ENCODE measurements at places on chromosomes 2 and 18.

DNA sequence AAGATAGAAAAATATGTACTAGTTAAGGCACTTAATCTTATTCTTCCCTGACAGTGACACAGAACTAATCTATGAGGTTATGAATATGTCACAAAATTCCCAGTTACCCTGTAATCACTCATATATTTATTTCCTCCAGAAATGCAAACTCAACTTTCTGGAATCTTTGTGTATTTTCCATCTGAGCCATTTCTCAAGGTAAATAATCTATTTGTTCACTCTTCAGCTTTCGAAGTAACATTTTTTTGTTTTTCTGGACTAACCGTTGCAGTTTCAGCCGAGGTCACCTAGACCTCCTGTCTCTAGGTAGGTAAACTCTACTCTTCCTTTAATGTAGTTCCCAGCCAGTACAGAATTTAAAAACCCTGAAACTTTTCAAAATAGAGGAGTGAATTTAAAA is 250.9 kb downstream of the EXOC6B start:
- DNase-seq, result no peak

DNA sequence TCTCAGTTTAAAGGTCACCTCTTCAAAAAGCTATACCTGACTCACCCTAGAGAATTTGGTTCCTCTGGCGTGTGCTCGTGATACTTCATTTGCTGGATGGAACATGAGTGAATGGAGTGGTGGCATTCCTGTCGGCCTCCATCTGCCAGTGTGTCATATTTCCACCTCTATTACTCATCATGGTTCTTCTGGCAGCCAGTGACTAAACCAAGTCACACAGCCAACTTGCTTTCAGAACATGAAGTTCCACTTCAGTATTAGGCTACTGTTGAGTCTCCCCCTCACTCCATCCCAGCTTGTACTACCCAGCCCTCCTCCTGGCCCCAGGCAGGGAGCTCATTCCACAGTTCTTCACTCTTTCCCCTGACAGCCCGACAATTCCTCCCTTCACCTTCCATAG is 169.8 kb downstream of the MREG start:
- peak; percentile 6 for DNase-seq

DNA sequence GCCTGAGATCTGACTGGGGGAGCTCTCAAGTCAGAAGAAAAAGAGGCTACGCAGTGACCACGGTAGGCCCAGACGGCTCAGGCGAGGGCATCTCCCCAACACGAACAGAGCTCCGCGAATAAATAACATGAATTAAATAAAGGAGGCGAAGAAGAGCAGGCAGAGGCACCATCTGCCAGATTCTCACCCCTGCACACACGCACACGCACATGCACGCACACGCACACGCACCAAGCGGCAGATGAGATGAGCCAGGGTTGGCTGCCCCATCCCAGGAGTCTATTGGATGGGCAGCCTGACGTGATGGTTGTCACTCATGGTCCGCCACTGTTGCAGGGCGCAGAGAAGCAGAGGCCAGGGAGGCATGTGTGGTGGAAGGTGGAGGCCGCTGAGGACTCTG is 50.4 kb upstream of the ASXL2 start:
- DNase-seq, result no peak

DNA sequence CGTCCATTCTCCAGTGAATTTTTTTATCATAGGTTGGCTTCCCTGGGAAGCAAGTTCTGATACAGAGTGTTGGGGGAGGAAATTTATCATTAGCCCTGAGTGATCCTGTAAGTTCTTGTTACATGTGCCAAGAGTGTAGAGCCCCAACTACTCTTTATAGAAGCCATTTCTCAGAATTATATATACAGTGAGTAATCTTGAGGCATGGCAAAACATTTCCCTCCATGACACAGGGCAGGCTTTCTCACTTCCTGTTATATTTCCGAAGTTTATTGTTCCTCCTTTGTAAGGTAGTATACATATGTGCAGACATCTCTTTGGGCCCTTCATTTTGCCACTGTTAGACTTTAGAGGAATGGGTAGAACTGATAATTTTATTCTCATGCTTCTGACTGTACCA is 484.7 kb upstream of the NRXN1 start:
- no peak for DNase-seq

GRCh38 chr2:120599656-120600055 is 136.0 kb upstream of the GLI2 start:
- DNase-seq, result no peak

DNA sequence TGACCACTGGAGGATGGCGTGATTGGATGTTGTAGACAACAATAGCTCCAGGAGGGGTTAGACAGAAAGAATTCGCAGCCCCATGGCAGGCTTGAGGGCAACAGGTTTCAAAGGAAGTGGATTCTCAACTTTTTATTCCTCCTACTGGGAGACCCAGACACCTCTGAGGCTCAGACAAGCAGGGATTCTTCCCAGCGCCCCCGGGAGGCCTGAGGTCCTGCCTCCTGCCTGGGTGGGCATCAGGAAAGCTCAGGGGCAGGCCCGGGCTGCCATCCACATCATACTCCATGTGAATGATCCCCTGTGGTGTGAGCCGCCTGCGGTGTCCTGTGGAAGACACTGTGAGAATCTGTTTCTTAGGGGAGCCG is 203.5 kb downstream of the CYP26B1 start:
- DNase-seq, result no peak

DNA sequence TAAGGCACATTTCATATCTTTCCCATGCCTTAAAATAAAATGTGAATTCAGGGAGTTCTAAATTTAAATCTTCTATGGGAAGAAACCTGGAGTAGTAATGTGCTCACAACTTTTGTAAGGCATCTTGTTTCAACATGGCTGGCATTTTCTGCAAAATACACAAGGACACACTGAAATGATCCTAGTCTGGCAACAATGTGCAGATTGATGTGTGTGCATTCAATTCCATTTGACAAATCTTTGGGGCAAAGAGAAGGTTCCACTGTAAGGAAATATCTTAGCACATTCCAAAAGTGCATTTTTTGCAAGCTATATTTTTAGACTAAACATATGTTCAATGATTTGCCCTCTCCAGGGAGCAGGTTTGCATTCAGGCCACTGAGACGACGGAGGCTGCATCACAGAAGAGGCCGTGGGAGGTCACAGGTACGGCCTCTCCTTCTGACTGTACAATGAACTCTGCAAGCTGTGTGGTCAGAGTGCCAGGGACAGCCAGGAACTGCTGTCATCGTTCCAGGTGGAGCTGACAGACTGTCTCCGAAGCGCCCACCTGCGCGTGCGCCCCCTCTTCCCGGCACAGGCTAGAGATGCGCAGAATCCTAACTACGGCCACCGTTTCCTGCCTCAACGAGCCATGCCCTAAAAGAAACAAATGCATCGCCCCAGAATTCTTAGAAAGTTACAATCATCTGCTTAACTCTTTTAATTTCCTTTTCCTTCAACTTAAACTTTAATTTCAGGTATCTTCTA is 149.2 kb upstream of the POU3F3 start:
- no peak for DNase-seq

DNA sequence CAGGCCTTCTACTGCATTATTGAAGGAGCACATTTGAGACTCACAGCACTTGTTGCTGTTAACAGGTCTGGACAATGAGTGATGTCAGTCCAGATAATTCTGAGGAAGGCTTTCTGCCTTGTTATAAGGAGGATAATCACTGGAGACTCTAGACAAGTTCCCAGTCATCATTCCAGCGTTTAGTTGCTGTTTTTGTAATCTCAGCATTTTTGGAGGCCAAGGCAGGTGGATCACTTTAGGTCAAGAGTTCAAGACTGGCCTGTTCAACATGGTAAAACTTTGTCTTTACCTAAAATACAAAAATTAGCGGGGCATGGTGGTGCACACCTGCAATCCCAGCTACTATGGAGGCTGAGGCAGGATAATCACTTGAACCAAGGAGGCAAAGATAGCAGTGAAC is 39.6 kb upstream of the TRIM43B start:
- no peak for DNase-seq

- no peak for DNase-seq
Measured at GRCh38 chr2:99987160-99987559, 155.2 kb downstream of the AFF3 start.

DNA sequence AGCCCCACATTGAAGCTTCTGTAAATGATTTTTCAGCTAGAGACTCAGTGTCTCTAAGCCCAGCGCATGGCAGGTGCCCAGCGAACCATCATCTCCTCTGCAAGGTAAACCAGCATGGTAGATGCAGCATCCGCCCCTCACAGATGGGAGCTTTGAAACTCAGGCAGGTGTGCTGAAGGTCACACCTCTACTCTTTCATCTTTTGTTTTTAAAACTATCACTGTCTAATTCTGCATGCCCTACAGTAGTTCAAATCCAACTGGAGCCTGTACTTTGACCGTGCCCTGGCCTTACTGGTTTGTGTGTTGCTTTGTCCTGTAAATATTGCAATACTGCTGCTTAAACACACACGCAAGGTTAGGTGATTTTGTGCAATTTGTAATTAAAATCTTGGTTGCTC is 831.1 kb downstream of the GALR1 start:
- DNase-seq, result no peak

DNA sequence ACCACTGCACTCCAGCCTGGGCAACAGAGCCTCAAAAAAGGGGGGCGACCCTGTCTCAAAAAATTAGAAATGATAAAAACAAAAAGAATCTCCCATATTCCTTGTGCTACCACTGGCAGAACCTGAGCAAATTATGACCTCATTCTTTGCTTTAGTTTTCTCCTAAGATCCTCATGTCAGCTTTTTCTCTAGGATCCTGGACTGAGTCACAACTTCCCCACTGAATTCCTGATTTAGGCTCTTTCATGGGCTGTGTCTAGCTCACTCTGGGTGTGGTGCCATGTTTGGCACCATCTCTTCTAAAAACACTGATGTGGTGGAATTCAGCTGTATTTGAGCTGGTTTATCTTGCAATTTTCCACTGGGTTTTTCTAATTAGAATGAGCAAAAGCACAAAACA is 37.1 kb downstream of the EXOC6B start:
- no peak for DNase-seq

GRCh38 chr2:10502803-10503107 is 54.6 kb upstream of the ODC1 start:
- no peak for DNase-seq

GRCh38 chr2:140473851-140474250 is 1657.0 kb downstream of the LRP1B start:
- no peak for DNase-seq

DNA sequence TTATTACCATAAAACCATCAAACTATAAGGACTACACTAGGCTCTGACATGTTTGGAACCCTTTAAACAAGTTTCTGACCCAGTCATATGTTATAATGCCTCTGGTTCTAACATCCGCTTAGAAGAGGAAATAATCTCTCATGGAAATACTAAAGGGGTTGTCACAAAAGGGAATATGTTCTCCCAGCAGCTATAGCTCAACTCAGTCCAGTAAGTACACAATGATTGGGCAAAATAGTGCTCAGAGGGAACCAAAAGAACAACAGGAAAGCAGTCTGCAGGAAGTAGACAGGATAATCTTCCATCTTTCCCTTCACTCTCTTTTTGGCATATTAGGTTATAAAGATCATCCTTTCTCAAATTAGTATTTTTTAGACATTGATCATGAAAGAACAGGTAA is 4.3 kb downstream of the SRBD1 start:
- no peak for DNase-seq

GRCh38 chr2:223835701-223836532 is 1.5 kb downstream of the AP1S3 start:
- DNase-seq, result no peak

DNA sequence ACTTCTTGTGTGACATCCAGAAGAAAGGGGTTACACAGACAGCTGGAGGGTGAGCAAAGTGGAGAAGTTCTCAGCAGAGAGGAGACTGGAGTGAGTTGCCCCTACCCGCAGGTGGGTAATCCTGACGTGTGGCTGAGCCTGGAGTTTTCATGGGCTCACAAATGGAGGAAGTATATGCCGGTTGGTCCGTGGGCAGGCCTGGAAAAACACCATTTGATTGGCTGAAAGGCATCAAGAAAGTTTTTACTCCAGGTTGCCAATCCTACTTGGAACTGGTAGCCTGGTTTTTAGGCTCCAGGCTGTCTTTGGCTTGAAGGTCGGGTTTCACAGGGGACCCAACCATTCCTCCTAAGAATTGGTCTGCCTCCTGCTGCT is 1177.4 kb upstream of the LRRTM1 start:
- no peak for DNase-seq

GRCh38 chr18:34643989-34644388 is 66.1 kb upstream of the DTNA start:
- no peak for DNase-seq

GRCh38 chr18:12034241-12035100 is 53.2 kb downstream of the IMPA2 start:
- no peak for DNase-seq

- DNase-seq, result no peak
Measured at GRCh38 chr2:144648837-144649465, 129.0 kb upstream of the ZEB2 start.

DNA sequence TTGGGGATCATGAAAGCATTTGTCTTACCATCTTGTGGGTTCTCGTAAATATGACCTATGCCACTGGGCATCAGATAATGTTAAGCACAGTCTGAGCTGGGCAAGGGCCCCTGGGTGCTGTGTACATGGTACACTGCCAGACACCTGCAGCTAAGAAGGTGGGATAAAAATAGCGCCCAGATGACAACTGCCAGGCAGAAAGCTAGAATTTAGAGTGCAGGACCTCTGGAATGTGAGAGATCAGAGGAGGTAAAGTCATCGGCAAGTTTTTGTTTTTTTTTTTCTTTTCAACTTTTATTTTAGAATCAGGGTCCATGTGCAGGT is 53.8 kb upstream of the CYRIA start:
- DNase-seq, result no peak

- DNase-seq, result no peak
Measured at GRCh38 chr18:61898640-61899101, 5.9 kb upstream of the RNF152 start.

GRCh38 chr2:71603851-71604725 is 150.7 kb downstream of the DYSF start:
- no peak for DNase-seq

DNA sequence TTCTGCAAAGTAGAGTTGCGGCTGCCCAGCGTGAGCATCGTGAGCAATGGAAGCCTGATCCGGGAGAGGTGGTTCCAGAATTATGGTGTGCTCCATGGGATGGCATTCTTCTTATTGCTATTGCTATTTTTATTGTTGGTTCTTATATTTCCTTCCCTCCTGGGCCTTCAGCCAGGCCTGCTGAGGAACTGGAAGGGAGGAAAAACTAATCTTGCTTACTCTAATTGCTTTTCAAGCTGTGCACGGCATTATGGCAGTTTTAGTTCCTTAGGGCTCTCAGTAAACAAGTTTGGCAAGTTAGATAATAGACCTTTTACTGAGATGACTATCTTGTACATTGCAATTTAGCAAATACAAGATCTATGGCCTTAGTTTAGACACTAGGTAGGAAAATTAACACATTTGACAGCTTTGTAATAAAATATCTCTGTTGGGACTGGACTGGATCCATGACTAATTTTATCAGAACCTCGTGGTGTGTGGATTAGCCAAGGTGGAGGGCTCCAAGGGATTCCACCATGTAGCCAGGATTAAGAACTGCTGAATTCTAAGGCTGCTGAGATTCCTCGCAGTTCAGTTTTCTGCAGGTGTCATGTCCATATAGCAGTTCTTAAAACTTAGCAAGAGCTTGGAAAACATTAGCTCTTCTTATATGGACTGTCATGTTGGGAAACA is 6.0 kb downstream of the RSAD2 start:
- DNase-seq, result no peak

- no peak for DNase-seq
Measured at GRCh38 chr2:118805064-118805690, 42.3 kb downstream of the EN1 start.
